Activated CD4-positive, alpha-beta T cell treated with anti-CD3 and anti-CD28 coated beads for 48 hours (primary cell): ENCODE measurements at places on chromosomes 16 and 17.
A peak's percentile ranks its signal among the peaks of the same experiment; 100 is the strongest.

- no peak for DNase-seq
Observed at GRCh38 chr17:73308017-73308823, 3.6 kb downstream of the CDC42EP4 start.

GRCh38 chr16:47990676-47991075 lies 165.1 kb downstream of the ABCC12 start:
- no peak for DNase-seq

- DNase-seq = no peak
Observed at GRCh38 chr17:50638606-50638965, 3.9 kb downstream of the ABCC3 start.

DNA sequence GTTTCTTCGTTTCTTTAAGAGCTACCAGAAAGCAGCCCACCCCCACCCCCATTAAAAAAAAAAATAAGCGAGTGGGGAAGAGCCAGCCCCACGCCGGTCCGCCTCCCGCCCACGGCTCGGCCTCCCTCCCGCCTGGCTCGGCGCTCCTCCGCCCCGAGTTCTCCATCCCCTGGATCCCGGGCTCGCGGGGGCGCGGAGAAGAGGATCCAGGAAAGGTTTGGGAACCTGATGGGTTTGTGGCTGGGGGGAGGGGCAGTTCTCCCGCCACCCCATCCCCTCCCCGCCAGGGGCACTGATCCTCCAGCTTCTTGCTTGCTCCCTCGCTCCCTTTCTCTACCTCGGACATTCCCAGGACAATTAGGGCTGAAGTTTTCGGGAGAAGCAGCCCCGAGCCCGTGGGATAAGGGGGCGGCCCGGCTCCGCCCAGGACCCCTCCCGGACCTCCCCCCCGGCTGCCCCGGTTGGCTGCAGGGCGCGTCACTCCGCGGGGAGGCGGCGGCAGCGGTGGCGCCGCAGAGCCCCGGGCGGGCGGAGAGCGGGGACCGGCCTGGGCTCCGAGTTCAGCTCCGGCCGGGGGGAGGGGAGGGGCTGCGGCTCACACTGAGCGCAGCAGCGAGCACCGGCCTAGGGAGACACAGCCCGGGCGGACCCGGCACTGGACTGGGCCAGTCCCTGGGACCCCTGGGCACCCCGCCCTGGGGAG lies 1.0 kb upstream of the SALL1 start:
- peak; percentile 13 for DNase-seq

- DNase-seq = no peak
Observed at GRCh38 chr16:50306287-50306686, 39.9 kb downstream of the ADCY7 start.

DNA sequence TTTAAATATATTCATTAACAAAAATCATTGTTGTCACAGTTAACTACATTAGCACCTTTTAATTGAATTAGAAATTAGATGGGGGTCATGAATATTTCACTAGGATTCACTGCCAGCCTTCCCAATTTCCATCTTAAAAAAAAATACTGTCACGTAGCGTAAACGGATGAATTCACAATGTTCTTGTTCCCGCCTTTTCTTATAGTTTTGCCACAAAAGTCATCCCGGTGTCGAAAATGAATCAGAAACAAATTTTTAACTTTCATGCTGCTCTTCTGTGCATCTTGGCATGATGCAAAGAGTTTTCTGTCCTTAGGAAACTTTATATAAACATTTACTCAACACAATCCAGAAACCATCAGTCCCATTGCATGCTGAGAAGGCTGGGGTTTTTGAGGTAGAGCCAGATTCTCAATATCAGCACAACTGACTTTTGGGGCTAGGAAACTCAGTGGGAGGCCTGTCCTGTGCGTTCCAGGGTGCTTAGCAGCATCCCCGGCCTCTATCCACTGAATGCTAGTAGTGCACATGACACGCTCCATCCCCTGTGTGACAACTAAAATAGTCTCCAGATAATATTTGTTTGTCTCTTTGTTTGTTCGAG lies 252.9 kb upstream of the XYLT1 start:
- DNase-seq = no peak

- DNase-seq = no peak
Observed at GRCh38 chr17:9670596-9670995, 25.3 kb downstream of the USP43 start.

- DNase-seq = peak; percentile 57
Observed at GRCh38 chr16:2339521-2340484, 725 bp downstream of the ABCA3 start.

DNA sequence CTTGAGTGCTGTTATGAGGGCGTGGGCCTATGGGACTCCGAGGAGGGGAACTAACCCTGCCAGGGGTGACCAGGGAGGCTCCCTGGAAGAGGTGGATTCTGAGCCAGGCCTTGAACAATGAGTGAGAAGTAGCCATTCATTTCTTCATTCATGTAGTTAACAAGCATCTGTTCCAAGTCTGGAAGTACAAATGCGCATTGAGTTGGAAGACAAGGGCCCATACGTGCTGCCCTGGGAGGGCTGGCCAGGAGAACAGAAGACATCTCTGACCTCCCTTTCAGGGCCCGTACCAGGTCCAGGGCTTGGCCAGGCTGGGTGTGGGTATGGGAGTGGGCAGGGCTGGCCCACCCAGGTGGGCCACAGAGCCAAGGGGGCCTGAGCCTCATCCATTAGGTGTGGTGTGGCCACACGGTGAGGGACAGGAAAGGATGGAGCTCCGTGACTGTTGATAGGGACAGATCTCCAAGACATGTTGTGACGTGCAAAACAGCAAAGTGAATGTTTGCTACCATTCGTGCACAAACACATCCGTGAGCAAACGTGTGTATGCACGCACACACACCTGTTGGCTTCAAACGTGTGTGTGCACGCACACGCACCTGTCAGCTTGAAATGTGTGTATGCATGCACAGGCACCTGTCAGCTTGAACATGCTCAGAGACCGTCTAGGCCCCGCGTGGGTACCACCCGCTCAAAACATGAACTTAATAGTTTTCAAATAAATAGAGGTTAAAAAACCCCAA lies 46.8 kb downstream of the ZDHHC7 start:
- no peak for DNase-seq

GRCh38 chr16:12411516-12411915 lies 392.2 kb downstream of the CPPED1 start:
- DNase-seq = no peak

DNA sequence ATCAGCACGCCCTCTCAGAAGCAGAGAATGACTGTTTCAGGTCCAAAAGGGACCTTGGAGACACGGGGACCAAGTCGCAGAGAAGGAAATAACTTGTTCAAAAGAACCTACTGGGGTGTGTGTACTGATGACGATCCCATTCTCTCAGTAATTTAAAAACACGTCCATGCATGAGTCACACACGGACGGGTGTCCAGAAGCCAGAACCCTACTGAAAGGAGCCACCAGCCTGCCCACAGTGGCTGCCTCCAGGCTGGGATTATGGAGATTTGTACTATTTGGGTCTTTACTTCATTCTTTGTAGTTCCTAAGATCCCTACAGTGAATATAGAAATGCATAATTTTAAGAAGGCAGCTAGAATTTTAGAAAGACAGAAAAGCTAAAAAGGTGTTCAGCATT lies 27.8 kb downstream of the TMEM204 start:
- DNase-seq = no peak

GRCh38 chr17:13385481-13385911 lies 216.2 kb downstream of the HS3ST3A1 start:
- no peak for DNase-seq

GRCh38 chr17:2957631-2958286 lies 105.6 kb downstream of the OR1D5 start:
- DNase-seq = no peak

GRCh38 chr17:76899414-76899813 lies 31.2 kb downstream of the MGAT5B start:
- DNase-seq = no peak

- no peak for DNase-seq
Observed at GRCh38 chr16:35195864-35196216, 1736.4 kb downstream of the TP53TG3F start.

DNA sequence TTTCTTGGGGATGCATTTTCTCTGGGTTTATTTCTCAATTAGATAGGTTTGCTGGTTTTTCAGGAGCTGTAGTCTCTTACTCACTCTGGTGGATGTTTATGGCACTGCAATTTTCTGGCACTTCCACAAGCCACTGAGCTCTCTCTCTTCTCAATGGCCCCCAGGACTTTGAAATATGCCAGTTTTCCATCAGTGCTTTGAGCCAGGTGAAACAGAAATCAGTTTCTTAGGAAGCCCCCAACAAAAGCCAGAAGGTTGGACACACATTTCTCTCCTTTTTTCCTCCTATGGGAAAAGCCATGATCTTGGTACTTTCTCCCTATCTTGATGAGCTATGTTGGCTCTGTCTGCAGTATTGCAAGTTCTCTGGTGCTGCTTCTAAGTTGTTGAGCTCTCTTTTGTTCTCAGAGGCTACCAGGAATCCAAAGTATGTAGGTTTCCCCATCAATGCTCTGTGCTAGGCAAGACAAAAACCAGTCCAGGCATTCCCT lies 90.7 kb upstream of the SMIM36 start:
- DNase-seq = peak; percentile 13

GRCh38 chr16:79293836-79294460 lies 306.6 kb downstream of the MAF start:
- DNase-seq = no peak

DNA sequence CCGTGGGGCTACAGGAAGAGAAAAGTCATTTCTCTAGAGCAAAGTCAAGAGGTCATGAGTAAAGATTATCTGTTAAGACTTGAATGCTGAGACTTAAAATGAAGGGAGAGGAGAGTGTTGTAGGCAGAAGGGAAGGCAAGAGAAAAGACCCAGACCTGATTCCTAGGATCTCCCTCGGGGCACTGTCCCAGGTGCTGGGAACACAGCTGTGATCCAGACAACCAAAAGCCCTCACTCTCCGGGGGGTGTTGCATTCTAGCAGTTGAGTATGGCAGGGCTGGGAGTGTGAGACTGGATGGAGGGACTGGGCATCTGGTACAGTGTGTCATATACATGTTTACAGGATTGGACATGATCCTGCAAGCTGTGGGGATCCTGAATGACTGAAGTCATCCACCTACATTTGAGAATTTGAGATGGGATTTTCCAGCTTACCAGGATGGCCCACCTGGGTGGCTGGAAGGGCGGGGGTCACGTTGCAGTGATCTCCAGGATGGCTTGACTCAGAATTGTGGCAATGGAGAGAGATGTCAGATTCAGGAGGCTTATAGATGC lies 29.1 kb downstream of the ARSG start:
- no peak for DNase-seq

GRCh38 chr16:20598832-20599469 lies 22.8 kb upstream of the ACSM2B start:
- no peak for DNase-seq
